Transverse colon (tissue), 4 donors: ENCODE measurements at places on chromosomes 1 and 21. TPM values are rescaled to one million over a fixed set of nuclear protein-coding genes. Genes with fewer than 3 reads are reported as not detected.
A peak's percentile ranks its signal among the peaks of the same experiment; 100 is the strongest.

- peak; percentile 53 for DNase-seq
These were observed 772 bp downstream of the UCK2 start for GRCh38 chr1:165828103-165828668.

GRCh38 chr1:204528241-204528640 is 12.0 kb downstream of the MDM4 start:
- DNase-seq: no peak

CA6 gene
- not detected for total RNA-seq

GRCh38 chr21:10464975-10465374 is 56.4 kb upstream of the TPTE start:
- no peak for DNase-seq

GRCh38 chr1:155777582-155777981 is 79.4 kb downstream of the GON4L start:
- DNase-seq: no peak

FHL3 gene
- total RNA-seq: 3.0 TPM

DNA sequence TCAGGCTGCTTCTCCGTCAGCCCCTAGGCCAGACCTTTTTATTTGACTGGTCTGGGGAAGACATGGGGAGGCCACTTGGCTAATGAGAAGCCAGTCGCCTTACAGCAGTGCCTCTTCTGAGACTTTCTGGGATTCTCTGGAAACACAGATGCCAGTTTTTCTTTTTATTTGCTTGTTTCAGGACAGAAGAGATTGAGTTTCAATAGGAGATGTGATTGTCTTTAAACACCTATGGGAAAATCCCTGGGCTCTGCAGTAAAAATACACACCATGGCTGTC is 15.4 kb upstream of the BTG2 start:
- no peak for DNase-seq

LMX1A gene
- not detected for total RNA-seq

GRCh38 chr1:151003180-151003579 is 3.5 kb downstream of the MINDY1 start:
- no peak for DNase-seq

DMRTA2 gene
- total RNA-seq: not detected

GRCh38 chr1:37995751-37996345 is 6.0 kb upstream of the SF3A3 start:
- peak; percentile 74 for DNase-seq

CELF3 gene
- total RNA-seq: 1.6 TPM

GNAT2 gene
- not detected for total RNA-seq

TDRD5 gene
- total RNA-seq: not detected

EBNA1BP2 gene
- 28.1 TPM for total RNA-seq

DNA sequence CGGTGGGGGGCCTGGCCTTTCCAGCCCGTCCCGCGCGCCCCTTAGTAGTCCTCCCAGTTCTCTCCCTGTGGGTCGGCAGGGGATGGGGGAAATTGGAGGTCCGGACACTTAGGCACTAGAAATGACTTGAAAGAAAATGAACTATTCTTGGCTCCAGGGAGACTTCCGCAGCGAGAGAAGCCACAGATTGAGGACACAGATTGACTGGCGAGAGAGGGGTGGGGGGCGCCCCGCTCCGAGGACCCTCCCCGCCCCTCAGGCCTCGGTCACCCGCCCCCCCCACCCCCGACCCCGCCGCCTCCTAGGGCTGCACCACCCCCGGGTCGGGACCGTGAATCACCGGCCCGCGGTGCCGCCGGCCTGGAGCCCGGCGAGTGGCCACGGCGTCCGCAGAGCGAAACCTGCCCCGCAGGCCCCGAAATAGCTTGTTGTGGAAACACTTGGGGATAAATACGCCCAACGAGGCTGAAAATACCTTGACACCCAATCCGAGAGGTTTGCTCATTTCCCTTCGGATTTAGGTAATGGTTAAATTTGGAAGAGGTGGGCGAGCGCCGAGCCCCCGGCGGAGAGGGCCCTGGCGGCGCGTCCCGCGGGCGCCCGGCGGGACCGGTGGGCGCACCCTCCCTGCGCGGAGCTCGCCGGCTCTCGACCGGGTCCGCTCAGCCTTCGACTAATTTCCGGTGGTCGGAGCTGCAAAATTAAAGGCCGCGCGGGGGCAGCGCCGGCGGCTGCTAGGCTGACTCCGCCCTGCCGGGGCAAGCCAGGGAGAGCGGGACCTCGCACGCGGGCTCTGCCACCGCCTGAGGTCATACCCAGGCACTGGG is at the start of gene GFI1:
GFI1 (minus strand) TSS at position 675 of the 827 bp plus-strand sequence. CDS start 3,438 bp downstream, outside the sequence.
- peak; percentile 76 for DNase-seq

DNA sequence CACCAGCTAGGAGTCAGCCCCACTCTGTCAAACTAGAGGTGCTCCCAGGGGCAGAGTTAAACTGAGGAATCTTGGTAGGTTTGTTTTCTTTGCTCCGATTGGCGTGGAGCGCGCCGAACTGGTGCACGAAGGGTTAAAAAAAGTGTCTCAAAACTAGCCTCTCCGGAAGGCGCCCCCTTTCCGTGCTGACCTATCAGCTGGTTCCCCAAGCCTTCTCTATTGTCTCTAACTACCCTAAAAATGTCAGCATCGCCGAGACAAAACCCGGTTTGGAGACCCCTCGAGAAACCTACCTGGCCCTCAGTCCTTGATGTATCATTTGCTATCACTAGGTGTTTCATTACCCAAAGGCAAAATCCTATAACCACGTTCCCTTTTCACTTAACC is 2.2 kb downstream of the TGFB2 start:
- no peak for DNase-seq

PUSL1 gene
- total RNA-seq: 7.0 TPM

FYB2 gene
- 2.4 TPM for total RNA-seq

DNA sequence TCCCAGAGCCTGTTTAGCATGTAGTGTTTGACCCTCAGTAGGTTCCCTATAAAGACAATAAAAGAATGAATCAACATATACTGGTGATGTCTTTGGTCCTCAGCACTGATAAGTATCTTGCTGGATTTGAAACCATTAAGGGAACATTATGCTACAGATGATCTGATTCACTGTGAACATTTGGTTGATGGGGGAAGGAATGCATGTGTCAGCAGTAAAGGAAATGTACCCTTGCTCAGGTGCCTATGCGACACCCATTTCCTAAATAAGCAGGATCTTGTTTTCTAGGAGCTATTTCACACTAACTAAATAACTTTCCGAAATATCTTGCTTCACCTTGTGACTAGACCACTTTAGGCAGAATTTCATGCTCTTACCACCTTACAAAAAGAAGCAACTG is 13.0 kb downstream of the TEX38 start:
- DNase-seq: no peak

GRCh38 chr1:32592943-32593342 is 53.7 kb downstream of the ZBTB8A start:
- DNase-seq: no peak

DNA sequence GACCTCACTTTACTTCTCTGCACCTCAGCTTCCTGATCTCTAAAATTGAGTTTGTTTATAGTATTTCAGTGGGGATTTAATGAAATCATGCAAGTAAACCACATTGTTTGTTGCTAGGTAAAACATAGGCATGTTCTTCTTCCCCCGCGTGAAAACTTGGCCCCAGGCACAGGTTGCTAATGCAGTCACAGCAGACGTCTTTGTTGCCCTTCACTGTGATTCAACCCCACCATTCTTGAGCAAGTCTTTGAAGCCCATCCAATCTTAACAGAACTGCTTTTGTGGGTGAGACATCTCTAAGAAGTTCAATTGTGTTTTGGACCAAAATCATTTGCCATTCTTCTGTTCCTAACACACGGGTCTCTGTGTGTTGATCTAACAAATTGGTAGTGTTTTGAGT is 185.5 kb downstream of the ZNF281 start:
- no peak for DNase-seq
